ENCODE measurements at places on chromosomes 2 and 18.

GRCh38 chr2:122634256-122634655 lies 878.8 kb downstream of the TSN start:
- DNase-seq = no peak

- DNase-seq = no peak
Measured at GRCh38 chr2:115838539-115838938, 1396.1 kb downstream of the DPP10 start.

GRCh38 chr2:182064019-182064778 lies 78.5 kb downstream of the PPP1R1C start:
- DNase-seq = no peak

- DNase-seq = no peak
Measured at GRCh38 chr2:223161873-223162458, 110.0 kb downstream of the KCNE4 start.

DNA sequence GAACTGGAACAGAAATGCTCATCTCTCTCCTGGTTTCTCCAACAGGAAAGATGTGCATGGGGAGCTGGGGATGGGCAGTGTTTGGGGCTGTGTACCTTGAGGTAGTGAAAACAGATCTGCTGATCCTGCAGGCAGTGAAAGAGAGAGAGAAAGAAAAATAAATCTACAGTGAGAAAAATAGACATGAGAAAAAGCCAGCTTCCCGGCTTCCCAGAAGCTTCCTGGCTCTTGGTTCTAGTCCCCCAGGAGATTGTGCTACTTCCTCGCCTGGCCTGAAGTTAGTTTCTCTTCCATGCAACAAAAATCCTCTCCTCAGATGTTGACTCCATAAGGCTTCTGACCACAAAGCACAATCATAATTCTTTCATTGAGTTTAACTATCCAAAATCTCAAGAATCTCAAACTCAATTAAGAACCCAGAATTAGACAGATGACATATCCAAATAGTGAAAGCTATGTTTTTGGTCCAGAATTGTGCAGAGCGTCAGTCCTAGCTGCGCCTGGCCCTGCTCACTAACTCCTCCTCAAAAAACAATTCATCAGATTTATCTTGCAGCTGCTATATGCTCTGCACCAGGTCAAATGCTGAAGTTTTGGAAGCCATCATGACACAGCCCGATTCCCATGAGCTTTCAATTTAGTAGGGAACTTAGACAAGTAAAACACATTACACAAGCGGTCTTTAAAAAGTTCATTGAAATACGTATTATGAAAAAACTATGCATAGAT lies 20.1 kb upstream of the NAB1 start:
- DNase-seq = no peak

- DNase-seq = no peak
Measured at GRCh38 chr2:238963971-238964328, 116.1 kb downstream of the TWIST2 start.

DNA sequence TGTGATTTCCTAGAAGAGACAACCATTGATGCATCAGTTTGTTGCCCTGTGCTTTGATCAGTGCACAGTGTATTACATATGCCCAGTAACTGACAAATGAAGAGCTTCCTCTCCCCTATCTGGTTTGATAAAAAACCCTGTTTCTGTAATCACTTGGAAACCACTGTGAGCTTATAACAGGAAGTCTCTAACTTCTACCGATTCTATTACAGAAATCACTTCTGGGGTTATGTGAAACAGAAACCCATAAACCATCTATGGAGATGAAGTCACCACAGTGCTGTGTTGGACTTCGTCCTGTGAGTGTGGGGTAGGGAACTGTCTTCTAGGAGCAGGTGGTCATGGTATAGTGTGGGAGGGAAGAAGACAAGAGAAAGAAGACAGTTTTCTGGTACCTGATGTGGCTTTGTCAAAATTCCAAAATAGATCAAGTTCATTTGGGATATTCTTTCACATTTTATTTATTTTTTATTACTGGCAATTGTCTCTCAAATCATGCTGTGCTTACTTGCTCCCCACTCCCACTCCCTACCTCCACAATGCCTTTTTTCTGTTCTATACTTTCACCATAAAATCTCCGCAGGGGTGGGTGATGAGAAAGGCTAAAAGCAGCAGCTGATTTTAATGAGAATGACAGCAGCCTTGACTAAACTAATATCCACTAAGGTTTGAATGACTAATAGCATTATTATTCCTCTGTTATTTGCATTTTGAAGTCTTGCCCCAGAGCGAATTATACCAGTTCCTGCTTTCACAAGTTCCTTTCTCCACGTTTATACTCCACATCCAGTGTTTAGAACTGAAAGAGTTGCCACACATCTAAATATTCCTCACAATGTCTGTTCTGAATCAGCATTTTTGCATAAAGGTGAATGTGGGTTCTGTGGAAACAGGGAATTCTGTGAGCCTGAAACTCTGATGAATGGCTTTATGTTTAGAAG lies 41.7 kb upstream of the RND3 start:
- no peak for DNase-seq

- no peak for DNase-seq
Measured at GRCh38 chr2:227347117-227347516, 22.1 kb downstream of the MFF start.
